Activated naive CD8-positive, alpha-beta T cell treated with anti-CD3 and anti-CD28 coated beads, Interleukin-2, amount 50 U/mL, for 24 hours (primary cell): ENCODE measurements at places on chromosomes 7 and 10.

DNA sequence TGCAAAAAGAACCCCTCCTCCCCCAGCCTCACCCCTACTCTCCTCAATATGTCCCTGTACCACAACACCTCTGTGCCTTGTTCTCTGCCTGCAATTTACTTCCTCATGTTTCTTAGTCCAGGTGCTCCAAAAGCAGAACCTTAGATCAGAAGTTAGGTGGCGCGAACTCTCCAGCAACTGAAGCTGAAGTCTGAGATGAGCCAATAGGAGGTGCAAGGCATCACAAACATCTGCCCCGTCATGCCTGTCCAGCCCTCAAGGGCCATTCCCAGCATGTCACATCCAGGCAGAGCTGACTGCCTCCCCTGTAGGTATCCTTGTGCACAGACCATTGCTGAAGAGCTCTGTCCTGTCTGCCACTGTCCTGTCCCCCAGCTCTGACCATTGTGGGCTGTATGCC is 508.8 kb downstream of the GRID1 start:
- no peak for DNase-seq

- no peak for DNase-seq
Observed at GRCh38 chr7:24779283-24779655, 22.0 kb upstream of the GSDME start.

DNA sequence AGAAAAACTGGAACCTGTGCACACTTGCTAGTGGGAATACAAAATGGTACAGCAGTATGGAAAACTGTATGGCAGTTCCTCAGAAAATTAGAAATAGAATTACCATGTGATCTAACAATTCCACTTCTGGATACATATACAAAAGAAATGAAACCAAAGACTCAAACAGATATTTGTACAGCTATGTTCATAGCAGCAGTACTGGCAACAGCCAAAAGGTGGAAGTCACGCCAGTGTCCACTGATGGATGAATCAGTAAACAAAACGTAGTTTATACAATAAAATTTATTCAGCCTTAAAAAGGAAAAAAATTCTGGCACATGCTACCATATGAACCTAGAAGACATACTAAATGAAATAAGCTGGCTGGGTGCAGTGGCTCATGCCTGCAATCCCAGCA is 23.0 kb downstream of the IDE start:
- no peak for DNase-seq

GRCh38 chr7:28726555-28726954 is 231.6 kb downstream of the TRIL start:
- no peak for DNase-seq

DNA sequence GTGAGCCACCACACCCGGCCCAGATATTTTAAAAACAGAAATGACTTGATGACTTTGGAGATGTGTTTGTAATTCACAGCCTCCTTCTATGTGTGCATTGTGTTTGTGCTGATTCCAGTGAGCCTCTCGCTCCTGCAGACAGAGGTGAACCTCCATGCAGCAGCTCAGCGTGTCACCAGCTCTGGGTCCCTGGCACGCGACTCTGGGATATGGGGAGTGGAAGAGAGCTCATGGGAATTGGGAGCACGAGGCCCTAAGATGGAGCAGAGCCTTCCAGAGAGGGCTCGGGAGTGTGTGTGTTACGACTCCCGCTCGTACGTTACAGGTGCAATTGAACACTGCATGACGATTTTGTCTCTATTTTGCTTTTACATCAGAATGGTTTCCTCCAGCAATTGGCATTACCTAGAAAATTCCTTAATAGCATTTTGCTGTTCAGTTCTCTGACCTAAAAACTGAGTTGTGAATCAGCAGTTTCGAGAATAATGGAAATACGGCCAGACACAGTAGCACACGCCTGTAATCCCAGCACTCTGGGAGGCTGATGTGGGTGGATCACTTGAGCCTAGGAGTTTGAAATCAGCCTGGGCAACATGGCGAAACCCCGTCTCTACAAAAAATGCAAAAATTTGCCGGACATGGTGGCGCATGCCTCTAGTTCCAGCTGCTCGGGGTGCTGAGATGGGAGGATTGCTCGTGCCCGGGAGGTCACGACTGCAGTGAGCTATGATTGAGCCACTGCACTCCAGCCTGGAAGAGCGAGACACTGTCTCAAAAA is 204.6 kb downstream of the CUX1 start:
- DNase-seq, result no peak

GRCh38 chr7:150371131-150371995 is 2.7 kb downstream of the REPIN1 start:
- no peak for DNase-seq

GRCh38 chr7:30091491-30091912 is 43.3 kb upstream of the MTURN start:
- DNase-seq, result no peak
